Left renal pelvis (tissue), 4 donors: ENCODE measurements at places on chromosomes 5 and 9. TPM values are rescaled to one million over a fixed set of nuclear protein-coding genes. Genes with fewer than 3 reads are reported as not detected.

COL27A1 gene
- 36.2 TPM for polyA plus RNA-seq

GKAP1 gene
- 14.5 TPM for polyA plus RNA-seq

PLCXD3 gene
- polyA plus RNA-seq = 0.30 TPM

EQTN gene
- polyA plus RNA-seq = not detected

INSL4 gene
- polyA plus RNA-seq = not detected
